Activated gamma-delta T cell treated with Interleukin-2 at 50 U/mL for 16 hours (primary cell): ENCODE measurements at places on chromosomes 3 and 15.

DNA sequence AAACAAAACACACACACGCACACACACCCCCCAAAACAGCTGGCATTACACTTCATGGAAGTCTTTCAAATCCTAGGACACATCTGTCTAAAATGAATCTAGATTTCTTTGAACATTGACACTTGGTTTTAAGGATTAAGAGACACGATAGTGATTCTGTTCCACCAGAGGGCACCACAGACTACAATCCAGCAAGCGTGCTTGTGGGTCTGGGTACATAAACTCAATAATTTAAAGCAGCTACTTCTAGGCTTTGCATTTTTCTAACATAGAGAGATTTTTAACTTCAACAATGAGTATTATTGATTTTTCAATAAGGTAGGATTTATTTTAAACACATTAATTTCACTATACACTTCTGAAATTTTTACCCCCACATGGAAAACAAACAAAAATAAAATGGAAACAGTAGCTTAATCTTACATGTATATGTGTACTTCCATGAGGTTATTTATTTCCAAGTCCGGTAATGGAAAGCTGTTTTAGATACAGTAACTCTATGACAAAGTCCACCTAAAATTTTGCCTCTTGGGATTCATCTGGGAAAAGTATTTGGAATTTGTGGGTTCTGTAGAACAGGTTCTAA, 564.0 kb upstream of the TGFBR2 start:
- DNase-seq, result peak; percentile 52

DNA sequence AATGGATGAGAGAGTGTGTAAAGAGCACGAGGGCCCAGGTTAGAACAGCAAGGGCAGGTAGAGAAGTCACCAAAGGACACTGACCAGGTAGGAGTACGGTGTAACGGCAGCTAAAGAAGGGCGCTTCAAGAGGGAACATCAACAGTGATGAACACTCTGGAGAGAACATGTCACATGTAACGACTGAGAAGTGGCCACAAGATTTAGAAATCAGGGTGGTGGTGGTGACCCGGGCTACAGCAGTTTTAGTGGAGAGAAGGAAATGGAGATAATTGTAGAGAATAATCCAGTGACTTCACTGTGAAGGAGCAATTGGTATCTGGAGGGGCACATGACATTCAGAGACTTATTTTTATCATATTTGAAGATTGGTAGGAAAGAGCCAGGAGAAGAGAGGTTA, 1.2 kb upstream of the C15orf40 start:
- DNase-seq, result no peak

DNA sequence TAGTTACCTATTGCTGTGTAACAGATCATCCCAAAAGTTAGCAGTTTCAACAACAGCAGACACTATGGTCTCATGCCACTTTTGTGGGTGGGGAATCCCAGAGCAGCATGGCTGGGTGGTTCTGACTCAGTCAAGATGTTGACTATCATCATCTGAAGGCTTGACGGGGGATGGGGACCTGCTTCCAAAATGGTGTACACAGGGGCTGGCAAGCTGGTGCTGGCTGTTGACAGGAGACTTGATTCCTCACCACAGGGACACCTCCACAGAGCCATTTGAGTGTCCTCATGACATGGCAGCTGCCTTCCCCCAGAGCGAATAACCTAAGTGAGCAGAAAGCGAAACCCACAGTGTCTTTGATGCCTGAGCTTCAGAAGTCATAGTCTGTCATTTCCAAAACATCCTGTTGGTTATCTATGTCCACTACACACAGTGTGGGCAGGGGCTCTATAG, 19.1 kb downstream of the DNAJB8 start:
- DNase-seq, result no peak

DNA sequence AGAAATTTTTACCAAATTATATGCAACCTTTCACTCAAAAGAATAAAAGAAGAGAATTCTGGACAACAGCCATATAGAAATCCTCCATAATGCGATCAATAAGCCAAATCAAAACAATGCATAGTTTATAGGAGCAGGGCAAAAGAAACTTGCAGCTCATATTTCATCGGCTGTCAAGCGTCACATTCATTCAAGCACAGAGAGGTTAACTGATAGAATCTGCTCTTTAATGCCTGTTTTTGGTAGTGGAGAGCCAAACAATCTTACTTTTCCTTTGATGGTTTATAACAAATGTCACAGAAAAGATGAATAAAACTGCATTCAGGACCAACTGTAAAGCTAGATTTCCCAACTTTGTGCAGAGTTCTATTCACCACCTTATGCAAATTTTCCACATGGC, 35.4 kb downstream of the PRTG start:
- DNase-seq, result no peak

GRCh38 chr3:49638445-49638844, 35.7 kb upstream of the APEH start:
- no peak for DNase-seq

DNA sequence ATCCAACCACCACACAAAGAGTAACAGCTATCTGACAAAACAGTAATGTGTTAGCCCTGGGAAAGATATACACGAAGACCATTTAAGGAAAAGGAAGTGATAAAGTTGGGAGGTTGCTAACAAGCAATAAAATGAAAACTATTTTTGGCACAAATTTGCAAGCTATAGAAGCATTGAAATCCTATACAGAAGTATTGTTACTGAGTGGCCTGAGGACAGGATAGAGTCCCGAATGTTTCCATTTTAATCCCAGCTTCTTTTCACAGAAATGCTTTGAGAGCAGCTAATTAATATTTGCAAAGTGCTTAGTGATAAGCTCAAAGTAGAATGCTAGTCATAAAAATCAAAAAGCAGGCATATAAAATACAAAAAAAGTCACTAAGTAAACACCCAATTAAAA, 51.5 kb downstream of the RAD18 start:
- DNase-seq, result no peak

- DNase-seq, result peak; percentile 70
Observed at GRCh38 chr3:12916159-12916558, 74.8 kb upstream of the RPL32 start.

GRCh38 chr3:170471149-170471548, 52.5 kb downstream of the CLDN11 start:
- DNase-seq, result no peak

GRCh38 chr3:31559872-31560534, 27.3 kb downstream of the STT3B start:
- DNase-seq, result no peak

DNA sequence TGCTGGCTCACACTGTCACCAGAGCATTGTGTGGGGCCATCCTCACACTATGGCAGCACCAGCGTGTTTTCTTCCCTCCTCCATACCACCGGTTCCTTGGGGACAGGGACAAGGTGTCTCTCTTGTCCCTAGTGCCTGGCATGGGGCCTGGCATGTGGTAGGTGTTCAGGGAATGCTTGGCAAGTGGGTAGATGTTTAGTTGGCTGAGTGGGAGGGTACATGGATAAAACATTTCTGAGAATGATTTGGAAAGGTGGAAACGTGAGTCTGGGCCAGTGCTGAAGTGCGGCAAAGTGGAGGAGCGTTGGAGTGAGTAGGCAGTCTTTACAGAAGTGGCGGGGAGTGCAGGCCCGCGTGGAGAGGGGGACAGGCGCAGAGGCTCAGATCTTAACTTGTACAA, 15.0 kb downstream of the SNAPC5 start:
- no peak for DNase-seq

- no peak for DNase-seq
Observed at GRCh38 chr3:11953778-11954177, 50.4 kb upstream of the SYN2 start.

GRCh38 chr3:52234516-52235447, 4.2 kb downstream of the TWF2 start:
- no peak for DNase-seq

DNA sequence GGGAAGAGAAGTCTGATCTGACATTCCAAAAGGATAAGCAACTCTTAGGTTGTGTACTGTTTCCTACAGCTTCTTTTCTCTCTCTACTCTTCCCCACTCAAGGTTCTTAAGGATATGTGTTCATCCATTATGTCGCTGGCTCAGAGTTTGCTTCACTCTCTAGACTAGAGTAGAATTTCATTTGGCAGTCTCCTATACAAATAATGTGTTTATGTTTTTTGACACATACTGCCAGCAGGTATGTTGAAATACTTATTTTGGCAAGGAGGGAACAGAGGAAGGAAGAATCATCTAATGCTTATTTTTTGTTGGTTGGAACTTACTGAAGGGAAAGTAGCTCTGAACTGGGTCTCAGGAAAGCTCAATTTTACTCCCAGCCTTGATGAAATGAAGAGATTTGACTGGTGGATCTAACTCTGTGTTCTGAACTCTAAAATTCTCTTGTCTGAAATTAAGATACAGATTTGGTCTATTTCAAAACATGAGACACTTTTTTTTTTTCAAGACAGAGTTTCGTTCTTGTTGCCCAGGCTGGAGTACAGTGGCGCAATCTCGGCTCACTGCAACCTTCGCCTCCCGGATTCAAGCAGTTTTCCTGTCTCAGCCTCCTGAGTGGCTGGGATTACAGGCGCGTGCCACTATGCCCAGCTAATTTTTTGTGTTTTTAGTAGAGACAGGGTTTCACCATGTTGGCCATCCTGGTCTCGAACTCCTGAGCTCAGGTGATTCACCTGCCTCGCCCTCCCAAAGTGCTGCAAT, 7.6 kb upstream of the EMC3 start:
- DNase-seq, result no peak

DNA sequence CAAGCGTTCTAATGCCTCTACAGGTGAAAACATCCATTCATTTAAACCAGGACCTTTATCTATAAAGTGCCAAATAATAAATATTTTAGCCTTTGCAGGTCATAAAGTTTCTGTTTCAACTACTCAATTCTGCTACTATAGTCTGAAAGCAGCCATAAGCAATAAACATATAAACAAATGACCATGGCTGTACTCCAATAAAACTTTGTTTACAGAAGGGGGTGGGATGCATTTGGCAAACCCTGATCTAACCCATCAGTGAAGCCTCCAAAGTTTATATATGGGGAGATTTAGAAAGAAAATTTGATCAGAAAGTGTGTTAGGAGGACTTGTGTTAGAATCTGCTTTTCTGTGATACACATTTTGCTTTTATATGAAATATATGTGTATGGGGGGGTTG, 161.3 kb downstream of the ZBTB20 start:
- DNase-seq, result no peak

DNA sequence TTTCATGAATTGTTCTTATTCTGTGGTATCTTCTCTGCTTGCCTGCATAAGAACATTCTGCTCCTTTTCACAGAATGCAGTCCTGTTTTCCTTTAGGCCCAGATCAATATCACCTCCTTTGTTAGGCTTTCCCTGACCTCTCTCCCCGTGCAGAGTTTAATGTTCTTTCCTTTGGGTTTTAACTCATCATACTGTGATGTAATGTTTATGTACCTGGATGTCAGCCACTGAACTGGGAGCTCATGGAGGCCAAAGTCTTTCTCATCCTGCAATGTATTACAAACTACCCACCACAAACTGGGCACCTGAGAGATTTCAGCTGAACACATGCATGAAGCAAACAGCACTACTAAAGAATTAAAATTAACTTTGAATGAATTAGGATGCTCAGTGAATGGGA, 192.8 kb upstream of the RORA start:
- DNase-seq, result no peak

DNA sequence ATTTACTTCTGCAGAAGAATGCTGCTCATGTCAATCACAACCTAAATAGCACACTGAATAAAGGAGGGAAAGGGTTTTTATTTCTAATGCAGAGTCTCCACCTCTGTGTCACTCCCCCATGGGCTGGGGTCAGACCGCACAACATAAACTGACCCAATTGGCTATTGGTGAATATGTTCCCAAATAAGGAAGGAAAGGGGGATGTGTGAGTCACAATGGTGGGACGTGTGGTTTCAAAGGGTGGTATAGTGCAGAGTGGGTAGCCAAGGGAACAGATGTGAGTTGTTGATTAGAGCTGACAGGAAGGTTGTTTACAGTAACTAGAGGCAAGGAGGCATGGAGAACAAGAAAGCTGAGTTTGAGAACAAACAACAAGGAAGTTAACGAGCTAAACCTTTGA, 491.8 kb downstream of the ZPLD1 start:
- DNase-seq, result no peak

DNA sequence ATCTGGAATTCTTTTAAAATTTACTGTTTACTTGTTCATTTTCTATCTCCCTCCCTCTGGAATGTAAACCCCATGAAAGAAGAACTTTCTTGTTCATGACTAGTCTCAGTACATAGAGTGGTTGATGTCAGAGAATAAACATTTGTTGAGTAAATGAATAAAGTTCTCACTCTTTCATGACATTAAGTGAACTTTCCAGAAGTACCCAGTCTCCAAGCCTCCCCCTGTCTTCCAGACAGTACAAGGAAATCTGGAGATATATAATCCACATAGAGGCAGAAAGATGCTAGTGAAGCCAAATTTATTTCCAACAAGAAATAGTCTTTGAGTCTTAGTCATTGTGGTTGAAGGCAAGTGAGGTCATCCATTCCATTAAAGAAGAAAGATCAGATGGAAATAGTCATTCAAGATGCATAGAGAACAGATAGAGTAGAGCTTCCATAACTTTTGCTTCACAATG, 71.5 kb upstream of the GALNT15 start:
- DNase-seq, result no peak

- no peak for DNase-seq
Observed at GRCh38 chr3:16433701-16434151, 79.8 kb downstream of the RFTN1 start.

- no peak for DNase-seq
Observed at GRCh38 chr3:9387322-9387655, 10.1 kb upstream of the SETD5 start.

- no peak for DNase-seq
Observed at GRCh38 chr3:47433796-47434195, 41.9 kb downstream of the SCAP start.

GRCh38 chr15:59550530-59550929, 61.1 kb upstream of the GCNT3 start:
- no peak for DNase-seq

- DNase-seq, result no peak
Observed at GRCh38 chr3:183212096-183212495, 41.0 kb upstream of the B3GNT5 start.

GRCh38 chr3:63042833-63043232, 167.6 kb upstream of the CADPS start:
- DNase-seq, result no peak

DNA sequence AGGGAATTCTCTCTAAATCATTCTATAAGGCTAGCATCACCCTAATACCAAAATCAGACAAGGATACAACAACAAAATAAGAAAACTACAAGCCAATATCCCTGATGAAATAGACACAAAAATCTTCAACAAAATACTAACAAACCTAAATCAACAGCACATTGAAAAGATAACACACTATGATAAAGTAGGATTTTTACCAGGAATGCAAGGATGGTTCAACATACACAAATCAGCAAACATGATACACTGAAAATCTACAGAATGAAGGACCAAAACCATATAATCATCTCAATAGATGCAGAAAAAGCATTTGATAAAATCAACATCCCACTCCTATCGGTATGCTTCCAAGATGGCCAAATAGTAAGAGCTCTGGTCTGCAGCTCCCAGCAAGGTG, 39.5 kb downstream of the ALDH1A2 start:
- DNase-seq, result no peak

GRCh38 chr15:75170711-75171341, 30.9 kb upstream of the C15orf39 start:
- no peak for DNase-seq

GRCh38 chr3:130465521-130465920, 51.5 kb upstream of the COL6A6 start:
- DNase-seq, result no peak

- no peak for DNase-seq
Observed at GRCh38 chr3:77326586-77326985, 286.7 kb downstream of the ROBO2 start.

GRCh38 chr3:40207796-40208195, 101.7 kb upstream of the EIF1B start:
- no peak for DNase-seq

- DNase-seq, result no peak
Observed at GRCh38 chr15:80274996-80275395, 23.0 kb upstream of the CTXND1 start.
